ENCODE measurements at places on chromosomes 16 and 17. TPM values are rescaled to one million over a fixed set of nuclear protein-coding genes. Genes with fewer than 3 reads are reported as not detected.

- no peaks in the 10 kb centered on the region for H3K27me3 ChIP-seq
- H3K36me3 ChIP-seq, result no peaks in the 10 kb centered on the region
- no peak for DNase-seq
- H3K4me1 ChIP-seq, result no peaks in the 10 kb centered on the region
These were observed 313.9 kb upstream of the SALL1 start for GRCh38 chr16:51464996-51465395.

DNA sequence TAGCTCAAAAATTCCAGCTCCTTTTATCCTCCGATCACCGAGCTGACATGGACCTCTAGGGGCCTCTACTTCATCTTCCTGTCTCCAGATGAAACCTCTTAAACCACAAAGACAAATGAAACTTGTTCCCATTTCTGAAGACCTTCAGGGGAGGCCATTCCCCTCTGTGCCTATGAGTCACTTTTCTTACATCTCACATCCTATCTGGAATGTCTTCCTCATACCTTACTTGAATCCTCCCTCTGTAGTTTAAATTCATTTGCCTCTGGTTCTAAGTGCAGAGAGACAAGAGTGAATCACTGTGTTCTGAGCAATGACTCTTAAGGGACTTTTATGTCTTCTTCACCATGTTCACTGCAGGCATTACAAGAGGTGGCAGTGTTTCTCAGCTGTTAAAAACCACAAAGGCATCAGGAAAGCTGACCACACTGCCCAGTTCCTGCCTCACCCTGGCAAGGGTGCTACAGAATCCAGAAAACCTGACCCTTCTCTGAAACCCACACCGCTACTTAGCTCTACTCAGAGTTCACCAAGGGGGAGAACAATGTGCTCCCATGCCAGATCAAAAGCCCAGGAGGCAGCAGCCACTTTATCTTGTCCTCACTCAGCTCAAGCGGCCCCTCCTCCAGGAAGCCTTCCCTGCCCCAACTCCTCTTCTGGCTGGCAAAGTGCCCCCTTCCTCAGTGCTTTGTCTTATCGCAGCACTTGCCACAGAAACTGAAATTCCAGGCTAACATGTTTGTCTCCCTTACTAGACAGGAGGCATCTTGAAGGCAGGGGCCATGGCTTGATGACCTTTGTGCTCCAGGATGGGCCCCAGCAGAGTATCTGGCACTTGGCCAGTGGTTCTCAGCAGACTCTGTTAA, 6.4 kb downstream of the CUEDC1 start:
- H3K27me3 ChIP-seq, result no peaks in the 10 kb centered on the region
- H3K27ac ChIP-seq, result peak overlapping the region; percentile 92
- DNase-seq, result peak; percentile 97
- H3K36me3 ChIP-seq, result no peaks in the 10 kb centered on the region

DNA sequence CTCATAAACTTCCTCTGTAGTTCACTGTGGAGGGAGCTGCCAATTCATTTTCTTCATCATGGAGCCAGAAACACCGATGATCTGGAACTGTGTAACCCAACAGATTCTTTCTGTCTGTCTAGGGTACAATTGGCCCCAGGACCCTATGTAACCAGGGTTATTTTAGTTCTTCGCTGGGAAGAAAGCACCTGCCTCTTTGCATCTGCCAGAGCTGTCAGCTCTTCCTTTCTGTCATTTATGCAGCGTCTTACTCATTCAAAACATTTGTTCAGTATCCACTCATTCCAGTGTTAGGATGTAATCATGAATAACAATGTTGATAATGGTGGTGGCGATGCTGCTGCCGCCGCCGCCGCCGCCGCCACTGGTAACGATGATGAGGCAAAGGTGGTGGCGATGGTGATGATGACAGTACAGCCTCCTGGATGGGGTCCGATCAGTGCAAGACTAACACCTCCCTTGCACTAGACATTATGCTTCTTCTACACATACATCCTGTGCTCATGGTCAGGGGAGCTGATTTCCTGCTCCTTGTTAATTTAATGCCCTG, 46.1 kb downstream of the IRX5 start:
- H3K4me3 ChIP-seq, result no peak overlapping the region
- no peaks in the 10 kb centered on the region for H3K27me3 ChIP-seq
- no peaks in the 10 kb centered on the region for H3K36me3 ChIP-seq
- no peak for DNase-seq
- no peaks in the 10 kb centered on the region for H3K4me1 ChIP-seq
- no peak overlapping the region for H3K27ac ChIP-seq

- no peaks in the 10 kb centered on the region for H3K36me3 ChIP-seq
- peaks cover 55% of the 10 kb centered on the region for H3K27me3 ChIP-seq
- peak overlapping the region; percentile 68 for H3K4me3 ChIP-seq
- no peak overlapping the region for H3K27ac ChIP-seq
These were observed 1.2 kb downstream of the MMP15 start for GRCh38 chr16:58026705-58027160.

DNA sequence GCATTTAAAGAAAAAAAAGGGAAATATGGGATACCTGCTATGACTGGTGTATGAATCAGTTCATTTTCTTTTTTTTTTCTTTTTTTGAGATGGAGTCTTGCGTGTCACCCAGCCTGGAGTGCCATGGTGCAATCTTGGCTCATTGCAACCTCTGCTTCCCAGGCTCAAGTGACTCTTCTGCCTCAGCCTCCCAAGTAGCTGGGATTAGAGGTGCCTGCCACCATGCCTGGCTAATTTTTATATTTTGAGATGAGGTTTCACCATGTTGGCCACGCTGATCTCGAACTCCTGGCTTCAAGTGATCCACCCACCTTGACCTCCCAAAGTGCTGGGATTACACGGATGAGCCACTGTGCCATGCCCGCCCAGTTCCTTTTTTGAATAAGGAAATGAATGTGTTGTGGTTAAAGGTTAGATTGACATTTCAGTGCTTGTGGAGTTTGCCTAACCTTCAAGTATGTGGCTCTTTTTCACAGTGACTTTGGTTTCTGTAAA, 7.7 kb downstream of the HAPSTR1 start:
- H3K4me3 ChIP-seq, result peak overlapping the region; percentile 19
- H3K27me3 ChIP-seq, result no peaks in the 10 kb centered on the region
- H3K4me1 ChIP-seq, result peaks cover 78% of the 10 kb centered on the region
- H3K36me3 ChIP-seq, result peaks cover 68% of the 10 kb centered on the region
- DNase-seq, result no peak

DNA sequence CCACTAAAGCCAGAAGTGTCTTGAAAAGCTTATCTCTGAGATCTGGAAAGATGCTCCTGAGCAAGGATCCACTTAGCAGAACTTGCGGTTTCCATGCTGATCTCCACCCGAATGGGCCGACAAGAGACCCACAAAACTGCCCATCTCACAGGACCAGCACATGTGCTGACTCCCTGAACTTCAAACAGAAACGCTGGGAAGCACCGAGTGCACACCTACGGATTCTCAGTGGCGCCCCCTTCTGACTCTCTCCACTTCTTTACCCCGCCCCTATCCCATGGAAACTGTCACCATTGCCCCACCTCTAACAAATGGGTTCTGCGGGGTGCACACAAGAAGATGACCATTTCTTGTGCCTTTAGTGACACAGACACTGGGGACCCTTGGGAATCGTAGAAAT, 21.4 kb downstream of the CDRT4 start:
- no peaks in the 10 kb centered on the region for H3K4me1 ChIP-seq
- no peak overlapping the region for H3K27ac ChIP-seq
- DNase-seq, result peak; percentile 71

RND2 gene
- total RNA-seq, result 0.29 TPM

DNA sequence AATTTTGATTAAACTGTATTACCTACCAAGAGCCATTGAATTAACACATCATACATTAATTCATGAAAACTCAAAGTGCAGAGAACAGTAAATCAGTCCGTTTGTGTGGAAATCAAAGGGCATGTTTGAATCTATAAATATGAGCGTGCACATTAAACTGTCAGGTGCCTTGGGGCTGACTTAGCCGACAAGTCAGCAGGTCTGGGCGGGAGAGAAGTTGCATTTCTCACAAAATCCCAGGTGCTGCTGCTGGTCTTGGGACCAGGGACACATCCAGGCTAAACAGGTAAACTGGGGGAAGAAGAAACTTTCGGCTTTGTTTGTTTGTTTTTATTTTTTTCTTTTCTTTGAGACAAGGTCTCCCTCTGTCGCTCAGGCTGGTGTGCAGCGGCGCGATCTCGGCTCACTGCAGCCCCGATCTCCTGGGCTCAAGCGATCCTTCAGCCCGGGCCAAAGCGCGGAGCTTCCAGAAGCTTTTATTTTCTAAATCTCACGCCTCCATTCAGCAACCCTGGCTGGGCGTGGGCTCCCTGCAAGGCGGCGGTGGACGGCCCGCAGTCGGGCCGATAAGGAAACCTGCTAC, 213.9 kb downstream of the MRTFB start:
- DNase-seq, result peak; percentile 90
- peaks cover 7% of the 10 kb centered on the region for H3K4me1 ChIP-seq
- H3K27me3 ChIP-seq, result no peaks in the 10 kb centered on the region
- H3K4me3 ChIP-seq, result peak overlapping the region; percentile 91
